Activated naive CD8-positive, alpha-beta T cell treated with anti-CD3 and anti-CD28 coated beads for 36 hours (primary cell): ENCODE measurements at places on chromosomes 2 and 18. TPM values are rescaled to one million over a fixed set of nuclear protein-coding genes. Genes with fewer than 3 reads are reported as not detected.

DNA sequence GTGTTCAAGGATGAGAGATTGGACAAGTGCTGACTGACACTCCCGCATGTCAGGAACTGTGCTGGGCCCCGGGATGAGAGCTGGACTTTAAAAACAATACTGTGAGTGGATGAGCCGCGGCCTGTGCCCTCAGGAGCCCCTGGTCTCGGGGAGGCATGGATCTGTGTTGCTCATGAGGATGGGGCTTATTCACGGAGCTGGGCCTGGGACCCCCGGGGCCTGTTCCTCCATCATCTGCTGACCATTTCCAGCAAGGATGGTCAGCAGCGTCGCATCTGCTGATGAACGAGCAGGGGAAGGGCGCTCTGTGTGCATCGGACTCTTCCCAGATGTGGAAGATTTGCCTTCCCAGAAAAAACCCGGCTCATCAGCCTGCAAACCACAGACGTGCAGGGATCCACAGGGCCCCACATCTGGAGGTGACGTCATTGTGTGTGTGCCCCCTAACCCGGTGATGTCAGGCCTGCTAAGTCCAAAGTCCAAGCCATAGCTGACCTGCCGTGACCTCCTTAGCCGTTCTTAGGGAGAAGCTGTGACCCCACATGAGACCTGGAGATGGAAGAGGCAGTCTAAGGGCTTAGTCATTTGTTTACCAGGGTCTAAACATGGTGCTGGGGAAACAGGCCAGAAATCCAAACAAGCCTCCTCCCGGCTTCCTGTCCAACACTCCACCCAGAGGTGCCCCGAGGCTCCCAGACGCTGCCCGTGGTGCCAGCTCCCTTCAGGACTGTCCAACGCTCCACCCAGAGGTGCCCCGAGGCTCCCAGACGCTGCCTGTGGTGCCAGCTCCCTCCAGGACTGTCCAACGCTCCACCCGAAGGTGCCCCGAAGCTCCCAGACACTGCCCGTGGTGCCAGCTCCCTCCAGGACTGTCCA, 143.9 kb downstream of the PXDN start:
- DNase-seq, result no peak
- H3K27me3 ChIP-seq, result no peaks in the 10 kb centered on the region
- no peak overlapping the region for H3K4me3 ChIP-seq
- no peak overlapping the region for H3K27ac ChIP-seq
- no peaks in the 10 kb centered on the region for H3K36me3 ChIP-seq

DNA sequence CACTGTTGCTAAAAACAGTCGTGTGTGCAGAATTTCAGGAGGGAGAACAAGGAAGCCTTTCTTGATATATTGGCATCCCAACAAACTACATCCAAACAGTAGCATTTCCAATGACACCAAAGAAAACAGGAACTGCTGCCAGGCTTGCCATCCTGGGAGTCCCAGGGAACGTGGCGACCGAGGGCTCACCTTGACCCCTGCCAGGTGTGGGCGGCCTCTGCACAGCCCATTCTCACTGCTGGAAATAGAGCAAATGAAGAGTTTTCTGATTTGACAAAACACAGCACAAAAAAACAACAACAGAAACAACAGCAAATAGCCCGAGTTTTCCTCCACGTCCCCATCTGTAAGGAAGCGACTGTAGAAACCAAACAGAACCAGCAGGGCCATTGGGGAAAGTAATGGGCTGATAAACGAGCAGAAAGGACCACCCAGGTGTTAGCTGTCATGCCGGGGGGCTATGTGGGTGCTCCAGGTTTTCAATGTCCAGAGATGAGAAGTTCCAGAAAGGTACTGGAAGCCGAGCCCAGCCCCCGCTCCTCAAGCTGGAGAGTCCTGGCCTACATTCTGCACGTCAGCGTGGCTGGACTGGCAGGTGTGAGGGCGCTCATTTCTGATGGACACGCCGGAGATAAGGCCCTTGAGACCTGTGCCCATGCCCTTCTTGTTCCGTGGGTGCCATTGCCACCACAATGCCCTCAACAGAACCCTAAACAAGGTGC, 80.8 kb downstream of the TWIST2 start:
- H3K4me1 ChIP-seq, result no peaks in the 10 kb centered on the region
- H3K4me3 ChIP-seq, result no peak overlapping the region
- no peak for DNase-seq
- H3K27ac ChIP-seq, result no peak overlapping the region

DNA sequence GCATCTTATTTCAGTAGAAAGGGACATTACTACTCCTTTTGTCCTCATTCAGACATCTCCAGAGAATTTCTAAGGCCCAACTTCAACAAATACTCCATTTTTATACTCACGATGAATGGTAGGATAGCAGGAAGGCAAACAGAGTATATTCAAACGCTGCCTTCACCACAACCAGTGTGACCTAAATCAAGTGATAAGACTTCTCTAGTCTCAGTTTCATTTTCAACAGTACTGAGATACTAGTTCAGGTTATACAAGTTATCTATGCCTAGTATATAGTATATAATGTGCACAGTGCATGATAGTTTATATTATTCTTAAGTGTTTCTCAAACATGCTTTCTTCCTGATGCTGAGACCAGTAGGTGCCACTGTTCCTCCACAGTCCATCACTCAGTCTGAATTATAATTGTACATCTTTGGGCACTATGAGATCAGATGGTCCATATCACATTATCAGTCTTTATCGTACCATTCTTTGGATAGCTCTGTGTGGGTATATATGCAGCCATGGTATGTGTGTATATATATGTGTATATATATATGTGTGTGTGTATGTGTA, 66.3 kb upstream of the RPE start:
- no peak for DNase-seq
- peaks cover 3% of the 10 kb centered on the region for H3K27me3 ChIP-seq
- H3K4me1 ChIP-seq, result no peaks in the 10 kb centered on the region

- H3K36me3 ChIP-seq, result peaks cover 35% of the 10 kb centered on the region
- peaks cover 18% of the 10 kb centered on the region for H3K4me1 ChIP-seq
- no peaks in the 10 kb centered on the region for H3K27me3 ChIP-seq
- no peak overlapping the region for H3K4me3 ChIP-seq
Observed at GRCh38 chr2:171018522-171018921, 89.5 kb downstream of the GORASP2 start.

DNA sequence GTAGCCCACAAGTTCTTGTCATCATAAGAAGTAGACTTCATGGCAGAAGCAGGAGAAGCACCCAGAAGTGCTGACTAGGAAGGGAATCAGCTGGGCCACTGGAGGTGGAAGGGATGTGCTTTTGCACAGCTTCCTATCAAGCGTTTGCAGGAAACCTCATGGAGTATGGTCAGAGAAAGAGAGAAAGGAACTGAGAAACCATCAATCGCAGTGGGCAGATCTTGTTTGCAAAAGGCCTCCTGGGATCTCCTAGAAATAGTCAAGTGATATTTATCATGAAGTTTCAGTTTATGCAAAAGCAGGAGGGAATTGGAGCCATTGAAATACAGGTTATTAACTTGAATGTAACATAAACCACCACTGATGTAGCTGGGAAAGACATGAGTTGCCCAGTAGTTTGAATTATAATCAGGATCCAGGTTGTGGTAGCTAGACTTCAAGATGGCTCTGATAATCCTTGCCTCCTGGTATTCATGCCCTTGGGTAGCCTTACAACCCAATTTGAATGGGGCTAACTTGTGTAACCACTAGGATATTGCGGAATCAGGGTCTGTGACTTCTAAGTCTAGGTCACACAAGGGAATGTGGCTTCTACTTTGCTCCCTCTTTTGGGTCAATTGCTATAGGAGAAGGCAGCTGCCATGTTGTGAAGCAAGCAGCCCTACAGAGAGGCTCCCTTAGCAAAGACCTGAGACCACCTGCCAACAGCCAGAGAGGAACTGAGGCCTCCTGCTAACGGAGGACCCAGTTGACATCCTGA, 69.8 kb upstream of the TCF4 start:
- H3K4me1 ChIP-seq, result no peaks in the 10 kb centered on the region
- H3K27ac ChIP-seq, result no peak overlapping the region
- H3K27me3 ChIP-seq, result no peaks in the 10 kb centered on the region
- no peak for DNase-seq

GRCh38 chr18:32714571-32715148, 58.2 kb downstream of the KLHL14 start:
- H3K4me1 ChIP-seq, result peaks cover 1% of the 10 kb centered on the region
- no peaks in the 10 kb centered on the region for H3K27me3 ChIP-seq
- H3K27ac ChIP-seq, result no peak overlapping the region

GRCh38 chr2:3025984-3026383, 351.6 kb downstream of the EIPR1 start:
- DNase-seq, result no peak
- H3K4me1 ChIP-seq, result no peaks in the 10 kb centered on the region
- no peak overlapping the region for H3K27ac ChIP-seq
- no peak overlapping the region for H3K4me3 ChIP-seq

GRCh38 chr18:37481491-37481890, 84.1 kb downstream of the CELF4 start:
- no peak for DNase-seq
- H3K27ac ChIP-seq, result no peak overlapping the region
- no peak overlapping the region for H3K4me3 ChIP-seq
- peaks cover 60% of the 10 kb centered on the region for H3K27me3 ChIP-seq
- peaks cover 4% of the 10 kb centered on the region for H3K4me1 ChIP-seq

Gene PDE1A
- not detected for total RNA-seq

Gene CHRND
- not detected for total RNA-seq
